ENCODE measurements at places on chromosomes 13 and 19.

- DNase-seq = no peak
Measured at GRCh38 chr13:23655321-23655720, 85.1 kb downstream of the TNFRSF19 start.

- no peak for DNase-seq
Measured at GRCh38 chr19:42480335-42481095, 37.8 kb upstream of the CXCL17 start.

- DNase-seq = no peak
Measured at GRCh38 chr13:46340011-46340410, 47.0 kb downstream of the RUBCNL start.

- no peak for DNase-seq
Measured at GRCh38 chr13:29763436-29764180, 86.8 kb downstream of the UBL3 start.

- DNase-seq = no peak
Measured at GRCh38 chr13:112744168-112745021, 54.6 kb downstream of the ATP11A start.

- no peak for DNase-seq
Measured at GRCh38 chr13:95708391-95708774, 31.4 kb downstream of the DNAJC3 start.

- no peak for DNase-seq
Measured at GRCh38 chr19:50512112-50512998, 1.4 kb downstream of the ASPDH start.

GRCh38 chr13:98289339-98289945 is 112.4 kb upstream of the RNF113B start:
- no peak for DNase-seq

DNA sequence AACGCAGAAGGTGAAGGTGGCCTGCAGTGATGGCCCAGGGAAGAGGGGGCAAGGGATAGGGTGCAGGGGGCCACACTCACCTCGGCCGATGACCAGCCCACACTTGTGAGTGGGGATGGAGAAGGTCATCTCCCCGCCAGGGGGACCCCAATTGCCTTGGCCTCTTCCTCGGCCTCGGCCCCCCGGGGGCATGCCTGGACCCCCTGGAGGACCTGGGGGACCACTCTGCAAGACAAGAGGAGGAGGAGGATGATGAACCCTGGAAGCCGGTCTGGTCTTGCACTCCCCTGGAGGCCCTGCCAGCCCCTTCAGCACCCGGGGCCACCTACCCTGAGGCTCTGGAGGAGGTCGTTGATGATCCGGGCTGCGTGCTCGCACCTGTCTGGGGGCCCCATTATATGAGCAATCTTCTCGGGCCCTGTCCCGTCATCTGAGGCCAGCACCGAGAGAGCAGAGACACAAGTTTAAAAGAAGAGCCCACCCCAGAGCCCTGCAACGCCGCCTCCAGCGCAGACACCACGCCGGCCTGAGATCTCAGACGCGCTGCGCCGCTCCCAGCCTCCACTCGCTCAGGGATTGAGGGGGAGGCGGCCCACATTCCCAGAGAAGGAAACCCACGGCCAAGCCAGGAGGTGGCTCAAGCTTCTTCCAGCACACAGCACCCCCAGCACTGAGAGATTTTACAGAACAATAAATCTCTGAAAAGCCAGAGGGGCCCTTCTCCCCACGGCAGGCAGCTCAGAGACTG is 7.8 kb downstream of the KHSRP start:
- no peak for DNase-seq

GRCh38 chr19:41903193-41903953 is 20.4 kb downstream of the ARHGEF1 start:
- no peak for DNase-seq

- DNase-seq = no peak
Measured at GRCh38 chr13:61358599-61358998, 57.0 kb downstream of the PCDH20 start.

- no peak for DNase-seq
Measured at GRCh38 chr13:64997438-64997837, 2232.7 kb downstream of the PCDH9 start.

- no peak for DNase-seq
Measured at GRCh38 chr19:32421589-32422361, 16.2 kb downstream of the DPY19L3 start.

DNA sequence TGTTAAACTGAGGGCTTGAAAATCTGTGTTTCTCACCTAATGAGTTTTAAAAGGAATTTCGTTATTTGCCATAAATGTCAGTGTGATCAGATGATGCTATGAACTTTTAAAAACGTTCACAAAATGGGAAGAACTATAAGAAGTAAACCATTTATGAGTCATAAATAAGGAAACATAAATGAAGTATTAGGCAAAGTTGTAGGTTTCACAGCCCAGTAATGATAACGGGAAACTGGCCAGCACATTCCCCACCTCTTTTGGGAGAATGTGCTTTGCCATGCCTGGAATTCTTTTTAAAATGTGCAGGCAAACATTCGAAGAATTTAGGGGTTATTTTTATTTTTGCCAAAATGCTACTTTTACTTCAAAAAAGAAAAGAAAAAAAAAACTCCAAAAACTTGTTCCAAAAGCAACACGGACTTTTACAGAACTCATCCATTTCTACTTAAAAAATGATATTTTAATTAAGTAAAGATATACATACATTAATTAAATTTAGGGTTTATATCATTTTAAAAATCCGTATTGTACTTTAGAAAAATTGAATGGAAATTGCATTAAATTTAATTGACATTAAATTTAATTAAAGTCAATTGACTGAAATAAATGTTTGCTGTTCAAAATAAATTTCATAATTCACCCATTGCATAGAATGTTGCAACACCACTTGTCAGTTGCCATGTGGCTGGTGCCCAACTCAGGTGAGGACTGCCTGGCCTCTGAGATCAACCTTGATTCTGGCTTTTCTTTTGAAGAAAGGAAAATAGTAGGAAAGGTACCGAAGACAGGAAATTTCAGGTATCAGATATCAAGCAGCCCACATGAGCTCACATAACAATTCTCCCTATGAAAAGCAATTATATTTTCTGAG is 1198.5 kb downstream of the EFNB2 start:
- DNase-seq = no peak

DNA sequence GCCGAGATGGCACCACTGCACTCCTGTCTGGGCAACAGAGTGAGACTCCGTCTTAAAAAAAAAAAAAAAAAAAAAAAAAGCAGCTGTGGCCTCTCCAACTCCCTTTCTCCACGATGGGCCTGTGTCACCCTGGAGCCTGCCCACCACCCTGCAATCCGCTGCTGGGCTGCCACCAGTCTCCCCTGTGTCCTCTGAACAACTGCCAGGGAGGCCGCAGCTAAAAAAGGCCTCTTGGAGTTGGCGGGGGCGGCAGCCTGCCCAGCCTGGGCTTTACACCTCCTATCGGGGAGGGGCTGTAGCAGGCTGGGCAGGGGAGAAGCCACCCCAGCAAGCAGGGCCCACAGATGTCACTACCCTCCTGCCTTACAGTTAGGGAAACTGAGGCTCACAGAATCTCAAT is 3.5 kb downstream of the CDC37 start:
- no peak for DNase-seq

DNA sequence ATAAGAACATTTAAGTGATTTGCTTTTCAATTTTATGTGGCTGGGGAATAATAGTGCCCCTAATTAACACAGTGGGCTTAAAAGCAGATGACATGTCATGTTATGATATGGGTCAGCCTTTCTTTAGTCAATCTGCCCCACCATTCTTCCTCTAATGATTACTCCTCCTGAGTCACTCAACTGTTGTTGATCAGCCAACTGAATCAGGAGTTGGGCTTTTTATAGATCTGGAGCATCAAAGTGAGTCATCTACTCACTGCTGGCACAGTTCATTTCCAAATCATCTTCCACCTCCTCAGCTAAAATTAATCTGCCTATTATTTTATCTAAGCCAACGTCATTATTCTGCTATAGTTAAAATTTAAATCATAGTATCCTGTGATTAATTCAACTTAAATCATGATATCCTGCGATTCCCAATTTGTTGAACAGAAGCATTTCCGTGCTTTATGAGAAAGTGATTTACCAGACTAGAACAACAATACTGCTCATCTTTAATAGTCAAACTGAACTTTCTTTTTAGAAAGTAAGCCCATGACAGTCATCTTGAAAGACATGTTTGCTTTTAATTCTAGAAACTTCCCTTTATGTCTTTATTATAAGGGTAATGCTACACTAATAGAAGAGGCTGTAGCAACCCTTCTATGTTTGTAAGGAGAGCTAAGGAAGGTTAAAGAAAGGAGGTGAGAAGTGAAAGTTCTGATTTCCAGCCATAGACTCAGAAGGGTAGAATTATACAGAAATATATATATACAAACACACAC is 551.4 kb downstream of the TBC1D4 start:
- DNase-seq = no peak

DNA sequence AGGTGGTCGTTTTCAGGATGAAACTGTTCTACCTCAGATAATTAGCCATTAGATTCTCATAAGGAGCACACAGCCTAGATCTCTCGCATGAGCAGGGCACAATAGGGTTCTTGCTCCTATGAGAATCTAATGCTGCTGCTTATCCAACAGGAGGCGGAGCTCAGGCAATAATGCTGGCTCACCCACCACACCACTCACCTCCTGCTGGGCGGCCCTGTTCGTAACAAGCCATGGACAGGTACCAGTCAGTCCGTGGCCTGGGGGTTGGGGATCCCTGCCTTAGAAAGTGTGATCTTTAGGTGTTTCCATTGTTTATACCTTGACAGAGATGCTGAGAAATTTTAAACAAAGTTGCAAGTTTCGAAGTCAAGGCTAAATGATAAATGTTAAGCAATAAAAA is 344.6 kb upstream of the HTR2A start:
- DNase-seq = no peak

DNA sequence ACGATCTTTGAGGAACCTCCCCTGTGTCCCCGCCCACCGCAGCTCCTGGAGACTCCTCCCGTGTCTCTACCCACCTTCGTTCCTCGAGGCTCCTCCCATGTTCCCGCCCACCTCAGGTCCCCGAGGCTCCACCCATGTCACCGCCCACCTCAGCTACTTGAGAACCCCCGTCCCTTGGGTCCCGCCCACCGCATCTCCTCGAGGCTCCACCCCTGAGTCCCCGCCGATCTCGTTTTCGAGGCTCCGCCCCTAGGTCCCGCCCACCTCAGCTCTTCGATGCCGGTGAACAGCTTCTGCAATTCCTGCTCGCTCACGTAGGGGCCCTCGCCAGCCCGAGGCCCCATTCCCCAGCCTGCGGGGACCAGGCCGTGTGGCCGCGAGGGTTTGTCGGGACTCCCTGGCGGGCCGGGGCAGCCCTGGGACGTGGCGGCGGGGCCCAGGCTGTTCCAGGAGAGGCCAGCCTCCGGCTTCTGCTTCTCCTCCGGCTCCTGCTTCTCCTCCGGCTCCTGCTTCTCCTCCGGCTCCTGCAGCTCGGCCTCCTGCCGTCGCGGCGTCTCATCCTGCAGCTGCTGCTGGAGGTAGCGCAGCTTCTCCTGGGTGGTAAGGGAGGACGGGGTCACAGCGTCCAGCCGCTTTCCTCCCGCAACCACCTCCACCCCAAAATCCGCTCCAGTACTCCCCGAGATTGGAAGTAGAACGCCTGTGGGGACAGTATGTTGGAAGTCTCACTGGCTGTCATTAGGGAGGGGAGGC is 16.7 kb downstream of the TSKS start:
- no peak for DNase-seq

DNA sequence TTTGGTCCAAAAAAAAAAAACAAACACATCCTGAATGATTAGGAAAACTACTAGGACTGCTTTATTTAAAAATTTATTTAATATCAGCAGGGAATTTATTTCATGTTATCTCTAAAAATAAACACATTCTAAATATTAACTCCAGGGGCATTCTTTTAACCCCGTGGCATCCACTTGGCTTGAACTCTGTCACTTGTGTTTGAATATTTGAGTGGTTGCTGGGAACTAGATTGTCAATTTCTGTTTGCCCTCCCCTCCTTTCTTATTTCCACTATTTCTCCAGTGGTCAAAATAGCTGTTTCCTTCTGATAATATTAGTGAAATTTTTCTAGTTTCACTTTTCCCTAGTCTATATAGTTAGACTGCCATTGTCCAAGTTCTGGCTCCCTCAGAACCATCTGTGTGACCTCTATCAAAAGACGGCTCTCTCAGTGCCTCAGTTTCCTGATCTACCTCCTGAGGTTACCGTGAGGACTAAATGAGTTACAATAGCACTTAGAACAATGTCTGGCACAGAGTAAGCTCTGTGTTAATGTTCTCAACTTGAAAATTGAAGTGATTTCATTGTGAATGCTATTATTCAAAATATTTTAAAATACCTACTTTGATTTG is 107.3 kb downstream of the FGF14 start:
- no peak for DNase-seq

DNA sequence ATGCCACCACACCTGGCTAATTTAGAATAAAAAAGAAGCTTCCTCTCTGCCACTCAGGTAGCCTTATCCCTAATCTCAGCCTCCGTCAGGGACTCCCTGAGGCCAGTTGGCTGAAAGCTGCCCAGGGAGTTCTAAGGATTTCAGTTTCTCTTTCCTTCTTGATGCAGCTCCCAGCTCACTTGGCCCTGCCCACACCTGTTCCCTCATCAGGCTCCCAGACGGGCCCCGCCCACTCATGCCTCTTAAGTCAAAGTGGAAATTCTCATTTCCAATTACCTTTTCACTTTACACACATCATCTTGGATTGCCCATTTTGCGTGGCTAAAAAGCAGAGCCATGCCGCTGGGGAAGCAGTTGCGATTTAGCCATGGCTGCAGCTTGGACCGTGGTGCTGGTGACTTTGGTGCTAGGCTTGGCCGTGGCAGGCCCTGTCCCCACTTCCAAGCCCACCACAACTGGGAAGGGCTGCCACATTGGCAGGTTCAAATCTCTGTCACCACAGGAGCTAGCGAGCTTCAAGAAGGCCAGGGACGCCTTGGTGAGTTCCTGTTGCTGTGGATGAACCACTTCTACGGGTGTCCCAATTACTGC is at the start of gene IFNL1:
TSS of gene IFNL1 (plus strand) at position 353 of the 591 bp plus-strand sequence. CDS start at position 368, 15 bp downstream.
- DNase-seq = no peak

GRCh38 chr19:4453232-4454179 is 4.1 kb downstream of the UBXN6 start:
- DNase-seq = no peak

DNA sequence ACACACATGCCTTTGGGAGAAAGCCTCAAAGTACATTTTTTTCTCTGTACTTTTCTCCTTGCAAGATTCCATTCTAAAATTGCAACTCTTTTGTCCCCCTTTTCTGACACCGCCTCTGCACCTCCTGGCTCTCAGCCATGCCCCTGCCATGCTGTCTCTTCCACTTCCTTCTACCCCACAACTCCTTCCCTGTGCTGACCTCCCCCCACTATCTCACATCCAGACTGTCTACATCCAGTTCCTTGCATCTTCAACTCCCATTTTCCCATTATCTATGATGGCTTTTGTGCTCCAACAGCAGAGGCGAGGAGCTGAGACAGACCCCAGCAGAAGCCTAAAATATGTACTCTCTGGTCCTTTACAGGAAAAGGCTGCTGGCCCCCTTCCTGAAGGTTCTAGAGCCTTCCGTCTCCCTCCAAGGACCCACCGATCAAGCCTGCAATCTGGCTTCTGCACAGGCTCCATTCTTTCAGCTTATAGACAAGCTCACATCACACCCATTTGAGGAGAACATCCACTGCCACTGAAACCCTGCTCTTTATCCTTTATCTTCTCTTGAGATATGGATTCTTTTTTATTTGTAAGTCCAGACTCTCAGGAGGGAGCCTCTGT is 50.2 kb downstream of the RFX2 start:
- DNase-seq = no peak
